ENCODE measurements at places on chromosomes 1 and 21.
A peak's percentile ranks its signal among the peaks of the same experiment; 100 is the strongest.

GRCh38 chr1:150387200-150387599, 23.3 kb downstream of the RPRD2 start:
- H3K27ac ChIP-seq, result peak overlapping the region; percentile 82
- H3K27me3 ChIP-seq, result no peaks in the 10 kb centered on the region
- no peak for DNase-seq
- H3K36me3 ChIP-seq, result no peaks in the 10 kb centered on the region

- H3K36me3 ChIP-seq, result peaks cover 1% of the 10 kb centered on the region
- peaks cover 5% of the 10 kb centered on the region for H3K4me1 ChIP-seq
- H3K4me3 ChIP-seq, result no peak overlapping the region
- no peaks in the 10 kb centered on the region for H3K27me3 ChIP-seq
- no peak overlapping the region for H3K27ac ChIP-seq
Measured at GRCh38 chr1:150061632-150062101, 5.9 kb upstream of the VPS45 start.

DNA sequence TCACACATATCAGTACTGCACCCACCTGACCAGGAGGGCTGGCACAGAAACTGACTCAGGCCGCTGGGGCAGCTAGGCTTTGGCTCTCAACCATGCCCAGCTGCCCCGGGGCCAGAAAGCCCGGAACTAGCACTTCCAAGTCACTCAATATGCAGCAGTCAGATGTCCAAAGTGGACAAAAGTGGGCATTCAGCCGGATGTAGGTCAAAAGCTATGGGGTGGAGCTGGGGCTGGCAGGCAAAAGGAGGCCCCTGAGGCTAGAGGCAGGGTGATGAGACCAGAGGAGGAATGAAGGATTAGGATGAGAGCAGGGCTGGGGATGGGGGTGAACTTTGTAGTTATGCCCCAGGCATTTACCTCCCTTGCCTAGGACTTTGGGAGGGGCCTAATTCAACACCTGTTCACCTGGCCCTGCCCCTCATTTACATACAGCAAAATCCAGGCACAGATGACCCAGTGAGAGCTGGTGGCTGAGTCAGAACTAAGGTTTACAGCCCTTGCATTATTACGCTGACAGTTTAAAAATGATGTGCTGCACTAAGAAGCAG, 30.7 kb upstream of the EDN2 start:
- peaks cover 1% of the 10 kb centered on the region for H3K4me1 ChIP-seq
- no peak overlapping the region for H3K4me3 ChIP-seq
- DNase-seq, result no peak
- no peak overlapping the region for H3K27ac ChIP-seq
- H3K27me3 ChIP-seq, result peaks cover 19% of the 10 kb centered on the region

DNA sequence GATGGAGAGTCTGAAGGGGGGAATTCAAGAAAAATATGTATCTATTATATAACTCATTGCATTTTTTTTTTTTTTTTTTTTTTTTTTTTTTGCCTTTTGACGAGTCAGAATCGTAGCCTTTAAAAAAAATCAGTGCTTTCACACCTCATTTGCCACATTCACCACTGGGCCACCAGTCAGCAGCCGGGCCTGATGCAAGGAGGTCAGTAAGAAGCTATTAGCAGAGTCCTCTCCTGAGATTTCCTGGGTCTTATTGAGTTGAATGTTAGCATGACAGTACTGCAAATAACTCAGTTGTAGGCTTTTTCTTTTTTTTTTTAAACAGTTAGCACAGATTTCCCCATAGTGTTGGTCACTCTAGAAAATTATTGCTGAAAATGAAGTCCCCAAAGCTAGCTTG, 139.8 kb downstream of the SPATA17 start:
- peaks cover 1% of the 10 kb centered on the region for H3K36me3 ChIP-seq
- no peaks in the 10 kb centered on the region for H3K27me3 ChIP-seq
- H3K4me3 ChIP-seq, result no peak overlapping the region
- H3K4me1 ChIP-seq, result no peaks in the 10 kb centered on the region
- no peak overlapping the region for H3K27ac ChIP-seq

GRCh38 chr1:76130992-76131391, 56.4 kb downstream of the ST6GALNAC3 start:
- DNase-seq, result no peak
- H3K4me3 ChIP-seq, result no peak overlapping the region
- peaks cover 9% of the 10 kb centered on the region for H3K4me1 ChIP-seq
- H3K27me3 ChIP-seq, result no peaks in the 10 kb centered on the region
- H3K36me3 ChIP-seq, result no peaks in the 10 kb centered on the region

DNA sequence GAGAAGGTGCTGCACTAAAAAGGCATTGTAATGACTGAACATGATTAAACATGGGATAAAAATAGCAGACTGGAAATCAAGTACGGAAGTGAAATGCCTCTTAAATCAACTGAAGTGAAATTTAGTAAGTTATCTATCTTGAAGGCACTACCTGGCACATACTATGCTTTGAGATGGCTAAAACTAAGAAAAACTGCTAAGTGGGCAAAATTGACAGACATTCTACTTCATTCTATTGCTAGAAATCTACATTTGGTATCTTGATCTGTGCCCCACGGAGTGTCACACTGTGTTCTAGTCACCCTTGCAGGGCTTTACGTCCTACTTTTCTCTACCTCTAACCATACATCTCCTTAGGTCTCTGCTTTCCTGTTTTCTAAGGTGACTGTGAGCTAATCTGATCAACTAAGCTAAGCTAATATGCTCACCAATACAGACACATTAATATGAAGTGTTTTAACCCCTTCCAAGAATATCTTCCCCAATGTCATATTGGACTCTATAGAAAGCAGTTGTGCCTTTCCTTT, 4.1 kb downstream of the PDC start:
- H3K27me3 ChIP-seq, result no peaks in the 10 kb centered on the region
- no peaks in the 10 kb centered on the region for H3K4me1 ChIP-seq
- no peak for DNase-seq

GRCh38 chr1:2604844-2605508, 18.4 kb downstream of the PRXL2B start:
- no peak overlapping the region for H3K4me3 ChIP-seq
- no peak for DNase-seq
- H3K4me1 ChIP-seq, result peaks cover 1% of the 10 kb centered on the region
- no peak overlapping the region for H3K27ac ChIP-seq
- no peaks in the 10 kb centered on the region for H3K36me3 ChIP-seq

DNA sequence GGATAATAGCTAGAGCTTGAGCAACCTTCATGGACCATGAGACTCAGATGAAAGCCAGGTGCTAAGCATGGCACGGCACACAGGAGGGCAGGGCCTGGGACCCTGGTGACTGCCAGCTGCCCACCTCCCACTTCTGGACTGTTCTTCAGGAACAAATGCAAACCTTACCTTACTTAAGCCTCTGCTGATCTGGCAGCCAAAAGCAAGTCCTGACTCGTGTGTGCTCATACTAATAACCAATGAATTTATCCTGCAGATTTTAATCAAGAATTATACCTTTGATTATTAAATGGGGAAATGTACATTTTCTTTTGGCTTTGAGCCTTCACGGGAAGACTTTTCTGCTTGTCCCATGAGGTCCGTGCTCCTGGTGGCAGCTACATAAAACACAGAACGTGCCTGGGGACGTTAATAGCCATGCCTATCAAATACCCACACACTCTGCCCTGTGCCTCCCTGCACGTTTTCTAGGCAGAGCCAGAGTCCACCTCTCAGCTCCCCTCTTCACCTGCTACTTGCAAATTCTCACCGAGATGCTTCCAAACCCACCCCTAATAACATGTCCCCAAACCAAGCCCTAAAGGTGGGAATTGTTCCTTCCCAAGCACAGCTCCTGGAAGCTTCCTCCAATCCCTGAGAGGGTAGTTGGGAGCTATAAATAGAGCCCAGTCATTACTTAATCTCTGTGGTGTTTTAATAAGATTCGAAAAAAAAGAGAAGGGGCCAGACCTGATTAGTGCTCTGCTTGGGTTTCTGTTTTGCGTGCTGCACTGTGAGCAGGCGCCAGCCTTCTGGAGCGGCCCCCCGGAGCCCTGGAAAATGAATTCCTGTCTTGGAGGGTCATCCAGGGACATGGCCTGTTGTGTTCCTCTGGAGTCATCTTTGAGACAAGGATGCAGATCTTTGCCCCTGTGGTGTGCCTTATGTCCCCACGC, 33.5 kb downstream of the SLC1A7 start:
- no peak for DNase-seq
- H3K4me3 ChIP-seq, result no peak overlapping the region
- H3K4me1 ChIP-seq, result peaks cover 35% of the 10 kb centered on the region
- H3K36me3 ChIP-seq, result no peaks in the 10 kb centered on the region
- peaks cover 87% of the 10 kb centered on the region for H3K27me3 ChIP-seq

- peaks cover 51% of the 10 kb centered on the region for H3K27me3 ChIP-seq
- H3K36me3 ChIP-seq, result no peaks in the 10 kb centered on the region
- DNase-seq, result no peak
Measured at GRCh38 chr1:55000110-55001085, 1.7 kb downstream of the BSND start.

GRCh38 chr1:217888328-217888727, 257.2 kb downstream of the SPATA17 start:
- DNase-seq, result no peak
- H3K4me3 ChIP-seq, result no peak overlapping the region
- no peak overlapping the region for H3K27ac ChIP-seq
- no peaks in the 10 kb centered on the region for H3K4me1 ChIP-seq

- DNase-seq, result no peak
- H3K27me3 ChIP-seq, result peaks cover 14% of the 10 kb centered on the region
- no peak overlapping the region for H3K27ac ChIP-seq
- no peaks in the 10 kb centered on the region for H3K36me3 ChIP-seq
- no peak overlapping the region for H3K4me3 ChIP-seq
Measured at GRCh38 chr1:47692196-47692595, 254.4 kb downstream of the FOXD2 start.

DNA sequence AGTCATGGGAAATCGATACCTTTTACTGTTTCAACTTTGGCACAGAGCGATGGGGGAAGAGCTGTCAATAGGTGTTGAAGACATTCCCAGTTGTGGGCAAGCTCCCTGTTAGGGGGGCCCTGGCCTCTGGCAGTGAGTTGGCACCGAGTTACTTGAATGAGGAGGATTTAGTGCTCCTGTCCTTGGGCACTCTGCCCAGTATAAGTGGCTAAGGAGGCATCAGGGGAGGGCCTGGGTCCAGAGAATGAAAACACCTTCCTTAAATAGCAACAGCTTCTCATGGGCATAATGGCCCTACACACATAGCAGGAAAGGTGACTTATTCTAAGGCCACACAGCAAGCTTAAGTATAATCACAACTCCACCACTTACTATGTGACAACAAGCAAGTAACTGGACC, 664.4 kb downstream of the PTPRU start:
- no peaks in the 10 kb centered on the region for H3K36me3 ChIP-seq
- DNase-seq, result no peak
- H3K4me1 ChIP-seq, result no peaks in the 10 kb centered on the region

DNA sequence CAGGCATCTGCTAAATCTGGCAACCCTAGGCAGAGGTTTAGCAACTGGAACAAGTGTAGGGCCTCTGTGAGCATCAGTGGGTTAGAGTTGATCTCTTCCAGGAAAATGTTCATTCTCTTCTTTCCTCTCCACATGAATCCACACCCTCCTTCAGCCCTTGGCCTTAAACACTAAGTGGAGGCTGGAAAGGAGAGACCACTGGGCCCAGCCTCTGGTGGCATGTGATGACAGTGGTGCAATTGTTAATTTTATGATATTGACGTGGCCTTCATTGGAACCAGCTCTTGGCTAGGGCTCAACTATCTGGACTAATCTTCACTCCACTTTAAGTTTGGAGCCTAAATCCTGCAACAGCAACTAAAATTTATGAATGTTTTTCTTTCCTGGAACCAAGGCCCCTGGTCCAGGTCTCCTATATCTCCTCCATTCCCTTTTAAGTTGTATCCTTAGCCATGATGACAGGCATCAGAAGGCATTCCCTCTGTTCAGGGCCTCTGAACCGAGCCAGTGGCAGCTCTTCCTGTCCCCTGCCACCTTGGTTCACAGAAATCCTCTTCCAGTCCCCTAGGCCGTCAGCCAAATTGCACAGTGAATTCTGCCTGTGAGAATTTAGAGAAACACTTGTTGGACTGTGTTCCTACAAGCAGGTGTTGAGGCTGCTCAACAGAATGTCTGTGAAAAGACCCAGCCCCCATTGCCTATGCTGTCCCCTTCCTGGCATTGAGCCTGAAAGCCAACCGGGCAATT, 132.2 kb downstream of the PSMG1 start:
- no peaks in the 10 kb centered on the region for H3K36me3 ChIP-seq
- peaks cover 10% of the 10 kb centered on the region for H3K4me1 ChIP-seq
- no peak overlapping the region for H3K4me3 ChIP-seq
- H3K27ac ChIP-seq, result no peak overlapping the region
- DNase-seq, result no peak
- H3K27me3 ChIP-seq, result peaks cover 4% of the 10 kb centered on the region

GRCh38 chr1:75127916-75128717, 6.1 kb upstream of the LHX8 start:
- no peak for DNase-seq
- H3K4me3 ChIP-seq, result no peak overlapping the region
- peaks cover 1% of the 10 kb centered on the region for H3K36me3 ChIP-seq
- H3K27me3 ChIP-seq, result peaks cover 76% of the 10 kb centered on the region
- H3K4me1 ChIP-seq, result peaks cover 2% of the 10 kb centered on the region
- no peak overlapping the region for H3K27ac ChIP-seq

DNA sequence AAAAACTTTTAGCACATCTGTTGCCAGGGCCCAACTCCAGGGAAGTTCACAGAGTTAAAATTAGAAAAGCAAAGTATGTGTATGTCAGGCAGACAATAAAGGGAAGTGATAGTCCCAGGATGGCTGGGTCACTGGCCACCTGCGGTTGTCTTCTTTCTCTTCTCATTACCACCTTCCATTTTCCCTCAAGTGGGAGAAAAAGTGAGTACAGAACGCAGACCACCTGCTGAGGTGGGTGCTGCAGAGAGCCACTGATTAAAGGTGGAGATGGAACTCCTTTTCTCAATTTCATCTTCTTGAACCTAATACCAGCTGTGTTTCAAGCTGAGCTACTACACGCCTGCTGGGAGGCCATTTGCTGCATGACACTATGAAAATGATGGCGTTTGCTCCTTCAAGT, 88.8 kb upstream of the PDE4B start:
- no peak overlapping the region for H3K4me3 ChIP-seq
- no peaks in the 10 kb centered on the region for H3K36me3 ChIP-seq
- H3K4me1 ChIP-seq, result no peaks in the 10 kb centered on the region
- no peak overlapping the region for H3K27ac ChIP-seq
- peaks cover 2% of the 10 kb centered on the region for H3K27me3 ChIP-seq

DNA sequence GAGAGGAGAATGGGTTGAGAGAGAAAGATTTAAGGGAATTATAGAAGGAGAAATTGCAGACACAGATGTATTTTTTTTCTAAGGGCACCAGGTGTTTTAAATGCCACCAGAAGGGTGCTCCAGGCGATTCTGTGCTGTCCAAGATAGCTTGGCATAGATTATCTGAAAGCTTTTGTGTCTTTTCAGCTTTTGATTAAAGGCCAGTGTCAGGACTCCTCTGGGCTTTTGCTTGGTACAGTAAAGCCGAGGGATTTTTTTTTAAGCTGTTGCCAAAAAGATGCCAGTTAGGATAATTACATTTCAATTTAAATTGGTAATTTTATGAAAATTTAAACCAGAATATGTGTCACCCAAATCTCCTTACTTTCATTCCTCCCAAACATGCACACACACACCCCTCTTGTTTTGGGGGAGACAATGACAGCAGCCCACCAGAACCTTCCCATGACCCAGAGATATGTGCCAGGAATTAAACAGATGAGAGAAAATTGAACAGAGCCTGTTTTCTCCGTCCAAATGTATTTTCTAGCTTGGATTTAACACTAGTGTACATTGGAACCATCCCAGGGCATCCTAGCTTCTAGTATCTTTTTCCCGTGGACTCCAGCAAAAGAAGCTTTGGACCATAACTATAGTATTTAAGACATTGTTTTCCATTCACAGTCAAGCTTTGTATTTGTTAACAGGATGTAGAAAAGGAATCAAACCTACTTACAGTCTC, 670.7 kb upstream of the CXADR start:
- H3K36me3 ChIP-seq, result no peaks in the 10 kb centered on the region
- no peak overlapping the region for H3K4me3 ChIP-seq
- no peak for DNase-seq
- H3K27me3 ChIP-seq, result no peaks in the 10 kb centered on the region
- H3K27ac ChIP-seq, result no peak overlapping the region

Data from progenitor cell of endocrine pancreas (in vitro differentiated cells).